ENCODE measurements at places on chromosomes 5 and 9. TPM values are rescaled to one million over a fixed set of nuclear protein-coding genes. Genes with fewer than 3 reads are reported as not detected.

- peak; percentile 99 for DNase-seq
- no peaks in the 10 kb centered on the region for H3K27me3 ChIP-seq
- no peak overlapping the region for H3K4me3 ChIP-seq
- H3K36me3 ChIP-seq: peaks cover 3% of the 10 kb centered on the region
Measured at GRCh38 chr5:177546258-177546741, 8.1 kb downstream of the FAM193B start.

DNA sequence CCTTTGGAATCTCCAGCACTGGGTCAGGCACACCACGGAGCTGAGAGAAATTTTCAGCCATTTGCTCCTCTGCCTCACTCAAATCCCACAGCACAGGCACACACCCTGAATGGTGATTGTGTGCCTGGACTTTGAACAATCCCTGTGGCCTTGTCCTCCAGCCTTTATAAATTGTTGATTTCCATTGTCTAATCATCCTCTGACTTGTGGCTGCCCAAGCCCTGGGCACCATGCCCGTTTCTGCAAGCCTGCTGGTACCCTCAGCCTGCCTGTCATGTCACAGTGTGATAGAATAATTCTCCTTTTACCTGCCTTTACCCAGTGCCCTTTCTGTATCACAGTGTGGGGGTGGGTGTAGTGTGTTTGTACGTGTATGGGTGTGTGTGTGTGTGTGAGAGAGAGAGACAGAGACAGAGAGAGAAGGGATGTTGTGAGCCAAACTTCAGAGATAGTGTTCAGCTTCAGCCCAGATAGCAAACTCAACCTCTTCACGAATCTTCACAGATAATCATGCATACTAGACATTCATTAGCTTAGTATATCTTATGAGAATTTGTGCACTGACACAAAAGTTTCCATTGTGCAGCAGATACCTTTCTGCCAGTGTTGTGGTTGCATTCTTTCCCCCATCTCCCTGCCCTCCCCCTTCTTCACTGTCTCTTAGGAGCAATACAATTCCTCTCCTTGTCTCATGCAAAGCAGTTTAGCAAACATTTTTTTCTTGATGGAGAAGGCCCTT lies 27.8 kb upstream of the SLC44A1 start:
- H3K27me3 ChIP-seq: no peaks in the 10 kb centered on the region
- H3K4me3 ChIP-seq: no peak overlapping the region
- peaks cover 4% of the 10 kb centered on the region for H3K4me1 ChIP-seq
- H3K36me3 ChIP-seq: no peaks in the 10 kb centered on the region
- DNase-seq: no peak

DNA sequence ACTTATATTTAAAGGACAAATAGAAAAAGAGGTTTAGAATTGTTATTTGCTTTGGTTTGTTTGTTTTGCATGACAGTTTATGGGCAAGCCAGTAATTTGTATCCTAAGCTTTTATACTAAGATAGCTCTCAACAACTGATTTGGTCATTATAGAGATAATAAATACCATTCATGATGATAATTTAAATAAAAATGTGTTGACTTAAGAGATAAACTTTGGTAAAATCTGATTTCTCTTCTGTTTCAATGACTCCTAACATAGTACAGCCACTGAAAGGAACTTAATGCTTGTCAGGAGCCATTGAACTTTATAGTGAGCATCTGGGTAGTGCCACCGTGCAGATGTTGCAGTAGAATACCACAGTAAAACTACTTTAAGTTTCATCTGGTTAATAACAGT lies 160.7 kb upstream of the ACOT12 start:
- H3K27me3 ChIP-seq: no peaks in the 10 kb centered on the region
- no peak overlapping the region for H3K4me3 ChIP-seq
- H3K27ac ChIP-seq: no peak overlapping the region
- no peaks in the 10 kb centered on the region for H3K4me1 ChIP-seq
- no peaks in the 10 kb centered on the region for H3K36me3 ChIP-seq
- DNase-seq: no peak

GRCh38 chr5:150672237-150672883 lies 11.3 kb downstream of the MYOZ3 start:
- no peaks in the 10 kb centered on the region for H3K36me3 ChIP-seq
- peak overlapping the region; percentile 49 for H3K4me3 ChIP-seq
- DNase-seq: no peak
- peaks cover 12% of the 10 kb centered on the region for H3K27me3 ChIP-seq

DNA sequence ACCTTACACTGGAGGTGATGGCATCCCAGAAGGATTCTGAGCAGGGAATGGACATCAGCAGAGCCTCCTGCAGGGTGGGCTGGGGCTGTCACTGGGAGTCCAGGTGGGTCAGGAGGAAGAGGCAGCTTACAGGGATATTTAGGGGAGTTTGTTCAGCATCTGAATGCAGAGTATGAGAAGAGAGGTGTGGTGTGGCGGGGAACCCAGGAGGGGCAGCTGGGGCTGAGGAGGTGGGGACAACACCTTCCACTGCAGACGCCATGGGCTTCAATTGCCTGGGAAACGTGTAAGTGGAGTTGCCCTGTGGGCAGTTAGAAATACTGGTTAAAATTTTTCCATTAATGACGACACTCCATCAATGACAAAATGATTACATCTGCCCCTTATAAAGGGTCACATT lies 33.5 kb downstream of the S1PR3 start:
- no peak for DNase-seq
- no peak overlapping the region for H3K27ac ChIP-seq
- H3K27me3 ChIP-seq: no peaks in the 10 kb centered on the region
- H3K4me1 ChIP-seq: peaks cover 28% of the 10 kb centered on the region
- H3K36me3 ChIP-seq: peaks cover 2% of the 10 kb centered on the region

GRCh38 chr9:11312966-11313365 lies 700.2 kb upstream of the PTPRD start:
- no peak overlapping the region for H3K27ac ChIP-seq
- no peak overlapping the region for H3K4me3 ChIP-seq
- H3K36me3 ChIP-seq: no peaks in the 10 kb centered on the region

GRCh38 chr5:22852807-22853660 lies at the start of gene CDH12:
TSS of gene CDH12 (minus strand) at chr5:22853344.
- H3K27ac ChIP-seq: no peak within 1 kb of the TSS
- no peaks in the 10 kb centered on the region for H3K36me3 ChIP-seq
- H3K4me1 ChIP-seq: no peaks in the 10 kb centered on the region
- no peaks in the 10 kb centered on the region for H3K27me3 ChIP-seq
- no peak for DNase-seq

GRCh38 chr9:5895782-5896181 lies 5.1 kb downstream of the MLANA start:
- no peak overlapping the region for H3K27ac ChIP-seq
- no peak for DNase-seq
- H3K27me3 ChIP-seq: peaks cover 3% of the 10 kb centered on the region
- H3K36me3 ChIP-seq: no peaks in the 10 kb centered on the region
- no peak overlapping the region for H3K4me3 ChIP-seq
- no peaks in the 10 kb centered on the region for H3K4me1 ChIP-seq

DNA sequence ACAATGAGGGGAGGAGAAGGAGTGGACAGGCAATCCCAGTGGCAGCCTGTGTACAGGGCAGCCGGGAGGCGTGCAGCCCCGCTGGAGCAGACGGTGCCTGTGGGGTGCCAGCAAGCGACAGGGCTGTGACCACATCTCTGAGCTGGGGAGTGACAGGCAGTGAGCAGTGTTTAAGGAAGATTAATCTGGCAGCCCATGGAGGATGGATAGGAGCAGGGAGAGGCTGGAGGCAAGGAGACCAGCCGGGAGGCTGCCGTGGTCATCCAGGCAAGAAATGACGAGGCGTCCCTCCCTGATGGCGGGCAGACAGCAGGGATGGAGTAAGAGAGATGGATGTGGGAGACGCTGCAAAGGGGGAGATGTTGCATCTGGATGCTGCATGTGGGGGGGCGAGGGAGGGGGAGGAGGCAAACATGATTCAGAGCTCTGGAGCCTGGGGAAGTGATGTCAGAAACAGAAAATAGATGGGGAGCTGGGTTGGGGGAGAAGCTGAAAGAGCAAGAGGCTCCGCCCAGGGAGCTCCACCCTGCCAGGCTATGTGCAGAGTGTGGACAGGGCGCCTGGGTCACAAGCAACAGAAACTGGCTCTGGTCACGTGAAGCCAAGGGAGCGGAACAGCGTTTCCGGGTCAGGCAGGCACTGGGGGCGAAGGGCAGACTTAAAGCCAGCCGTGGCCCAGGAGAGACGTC lies 12.6 kb downstream of the UNC5A start:
- H3K27me3 ChIP-seq: peaks cover 47% of the 10 kb centered on the region
- no peak overlapping the region for H3K27ac ChIP-seq
- DNase-seq: no peak
- H3K4me1 ChIP-seq: no peaks in the 10 kb centered on the region
- H3K36me3 ChIP-seq: no peaks in the 10 kb centered on the region

DNA sequence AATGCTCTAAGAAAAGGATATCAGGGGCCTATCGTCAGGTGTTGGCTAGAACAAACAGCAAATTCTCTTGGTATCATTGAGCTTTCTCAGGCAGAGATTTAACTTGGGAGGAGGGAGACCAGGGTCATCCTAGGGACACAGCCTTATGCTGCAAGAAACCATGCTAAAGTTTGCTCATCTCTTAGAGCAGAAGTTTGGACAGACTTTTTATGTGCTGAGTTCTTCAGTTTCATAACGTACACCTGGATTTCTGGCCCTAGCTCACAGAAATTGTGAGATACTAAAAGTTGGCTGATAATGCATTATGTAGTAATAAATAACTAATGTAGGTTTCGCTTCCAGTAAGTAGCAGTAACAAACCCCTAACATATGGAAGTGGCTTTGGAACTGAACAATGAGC lies 1359.8 kb upstream of the CDH9 start:
- H3K4me1 ChIP-seq: no peaks in the 10 kb centered on the region
- H3K36me3 ChIP-seq: no peaks in the 10 kb centered on the region
- DNase-seq: no peak
- H3K27me3 ChIP-seq: no peaks in the 10 kb centered on the region

DNA sequence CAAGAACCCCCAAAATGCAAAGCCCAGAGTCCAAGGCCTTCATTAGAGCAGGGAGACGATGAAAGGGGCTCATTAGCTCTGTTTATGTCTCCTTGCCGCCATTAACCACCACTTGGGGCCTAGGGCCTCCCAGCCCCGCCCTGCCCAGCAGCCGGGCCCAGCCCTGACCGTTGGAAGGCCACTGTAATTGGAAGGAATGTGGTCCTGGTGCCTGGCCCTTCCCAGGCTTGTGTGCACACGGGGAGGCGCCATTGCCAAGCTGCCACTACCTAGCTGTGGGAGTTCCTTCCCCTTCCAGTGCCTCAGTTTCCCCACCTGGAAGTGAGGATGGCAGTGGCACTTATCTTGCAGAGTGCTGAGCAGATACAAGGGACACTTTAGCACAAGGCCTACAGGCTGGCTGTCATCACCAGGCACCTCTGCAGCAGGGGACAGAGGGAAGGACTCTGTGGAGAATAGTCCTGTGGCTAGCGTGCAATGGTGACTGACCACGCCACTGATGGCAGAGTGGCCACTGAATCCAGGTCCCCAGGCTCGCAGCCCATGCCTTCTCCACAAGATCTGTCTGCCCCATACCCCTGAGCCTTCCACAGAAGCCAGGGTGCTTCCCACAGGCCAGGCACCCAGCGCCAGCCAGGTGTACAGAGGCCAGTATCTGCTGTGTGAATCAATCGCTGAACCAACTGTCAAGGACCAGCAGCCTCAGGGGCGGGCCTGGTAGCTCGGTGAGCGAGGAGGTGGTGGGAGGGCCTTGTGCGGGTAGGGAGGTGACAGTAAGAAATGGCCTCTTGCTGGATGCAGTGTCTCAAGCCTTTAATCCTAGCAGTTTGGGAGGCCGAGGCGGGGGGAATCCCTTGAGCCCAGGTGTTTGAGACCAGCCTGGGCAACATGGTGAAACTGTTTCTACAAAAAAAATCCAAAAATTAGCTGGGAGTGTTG lies 20.8 kb downstream of the GBGT1 start:
- no peak overlapping the region for H3K27ac ChIP-seq
- H3K4me3 ChIP-seq: no peak overlapping the region
- H3K27me3 ChIP-seq: no peaks in the 10 kb centered on the region
- H3K36me3 ChIP-seq: no peaks in the 10 kb centered on the region

DNA sequence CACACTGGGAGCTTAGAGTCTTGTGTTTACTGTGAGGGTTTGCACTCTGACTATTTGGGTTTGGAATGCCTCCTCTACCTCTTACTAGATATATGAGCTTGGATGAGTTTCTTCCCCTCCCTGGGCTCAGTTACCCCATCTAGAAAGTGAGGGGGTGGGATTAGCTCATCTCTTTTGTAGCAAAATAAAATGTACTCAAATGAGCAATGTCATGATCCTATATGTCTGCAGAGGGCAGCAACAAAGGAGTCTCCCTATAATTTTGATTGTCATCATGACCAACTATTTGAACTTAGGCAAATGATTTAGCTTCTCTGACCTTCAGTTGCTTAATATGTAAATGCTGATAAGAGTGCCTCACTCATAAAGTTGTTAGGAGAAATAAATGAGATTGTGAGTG lies 109.0 kb downstream of the DPYSL3 start:
- peaks cover 21% of the 10 kb centered on the region for H3K36me3 ChIP-seq
- no peak overlapping the region for H3K27ac ChIP-seq
- peak; percentile 67 for DNase-seq
- no peak overlapping the region for H3K4me3 ChIP-seq
- H3K4me1 ChIP-seq: peaks cover 8% of the 10 kb centered on the region

DNA sequence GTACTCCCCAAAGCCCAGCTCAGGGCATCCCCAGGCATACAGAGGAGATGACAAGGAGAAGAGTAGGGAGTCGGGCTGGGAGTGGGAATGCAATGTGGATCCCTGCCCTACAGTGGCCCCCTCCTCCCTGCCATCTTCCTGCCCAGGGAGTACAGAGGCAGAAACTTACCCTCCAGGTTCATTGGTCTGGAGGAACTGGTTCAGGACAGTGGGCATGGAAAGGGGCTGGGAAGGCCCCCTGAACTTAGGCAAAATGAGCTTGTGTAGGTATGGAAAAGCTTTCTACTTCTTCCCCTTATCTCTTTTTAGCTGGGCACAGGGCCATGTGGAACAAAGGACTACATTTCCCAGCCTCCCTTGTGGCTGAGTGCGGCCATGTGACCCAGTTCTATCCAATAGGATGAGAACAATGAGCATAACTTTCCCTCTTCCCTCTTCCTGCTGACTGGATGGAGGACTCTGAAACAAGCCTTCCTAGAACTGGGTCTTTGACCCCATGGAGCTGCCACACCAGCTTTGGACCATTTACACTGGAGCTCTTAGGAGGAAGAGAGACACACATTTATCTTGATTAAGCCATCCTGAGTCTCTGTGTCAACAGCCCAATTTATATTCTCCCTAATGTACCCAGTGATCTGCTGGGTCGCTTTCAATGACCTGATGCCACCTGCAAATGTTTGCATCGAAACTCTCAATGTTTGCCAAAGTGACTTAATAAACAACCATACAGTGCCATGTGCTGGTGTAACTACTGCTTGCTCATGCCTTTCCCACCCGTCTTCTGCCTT lies 25.0 kb upstream of the HMCN2 start:
- H3K27ac ChIP-seq: no peak overlapping the region
- H3K27me3 ChIP-seq: no peaks in the 10 kb centered on the region
- no peaks in the 10 kb centered on the region for H3K36me3 ChIP-seq
- no peak overlapping the region for H3K4me3 ChIP-seq
- peaks cover 6% of the 10 kb centered on the region for H3K4me1 ChIP-seq
- DNase-seq: peak; percentile 71

The PCDHGA2 gene
- 3.4 TPM for total RNA-seq

The PRRT1B gene
- not detected for total RNA-seq

The GRIN1 gene
- not detected for total RNA-seq

The ADGRD2 gene
- not detected for total RNA-seq

The SCGB3A1 gene
- total RNA-seq: not detected

All from IMR-90 (cell line).